Kidney (tissue), 22 donors: ENCODE measurements at places on chromosomes 2 and 18. TPM values are rescaled to one million over a fixed set of nuclear protein-coding genes. Genes with fewer than 3 reads are reported as not detected.

DNA sequence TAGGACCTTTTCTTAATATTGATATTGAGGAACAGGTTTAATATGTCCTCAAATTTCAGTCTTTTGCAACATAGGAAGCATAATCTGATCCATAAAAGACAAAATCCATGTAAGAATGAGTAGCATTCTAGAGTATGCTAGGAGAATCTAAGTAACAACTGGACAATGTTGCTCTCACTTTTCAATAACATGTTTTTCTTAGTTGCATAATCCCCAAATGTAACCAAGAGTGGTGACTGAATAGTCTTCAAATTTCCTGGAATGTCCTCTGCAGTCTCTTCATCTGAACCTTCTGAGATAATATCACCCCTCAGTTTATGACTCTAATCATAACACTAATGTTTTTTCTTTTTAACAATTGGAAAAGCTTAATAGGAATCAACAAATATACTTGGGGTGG, 110.0 kb upstream of the ZEB2 start:
- no peak for DNase-seq

DNA sequence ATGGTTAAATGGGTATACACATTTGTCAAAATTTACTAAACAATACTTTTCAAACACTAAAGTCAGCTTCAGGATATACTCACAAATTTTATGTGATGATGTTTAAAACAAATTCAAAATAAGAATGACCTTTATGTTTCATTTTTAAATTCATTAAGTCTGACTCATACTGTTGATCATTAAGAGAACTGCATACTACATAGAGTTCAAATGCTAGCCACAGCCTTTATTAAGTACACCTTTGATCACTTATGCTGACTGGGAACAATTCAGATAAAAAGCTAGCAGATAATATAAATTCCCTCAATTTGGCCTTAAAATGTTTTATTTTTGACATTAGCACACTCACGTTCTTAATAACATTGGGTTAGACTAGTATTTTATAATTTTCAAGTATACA, 14.1 kb downstream of the LMAN1 start:
- DNase-seq, result no peak

DNA sequence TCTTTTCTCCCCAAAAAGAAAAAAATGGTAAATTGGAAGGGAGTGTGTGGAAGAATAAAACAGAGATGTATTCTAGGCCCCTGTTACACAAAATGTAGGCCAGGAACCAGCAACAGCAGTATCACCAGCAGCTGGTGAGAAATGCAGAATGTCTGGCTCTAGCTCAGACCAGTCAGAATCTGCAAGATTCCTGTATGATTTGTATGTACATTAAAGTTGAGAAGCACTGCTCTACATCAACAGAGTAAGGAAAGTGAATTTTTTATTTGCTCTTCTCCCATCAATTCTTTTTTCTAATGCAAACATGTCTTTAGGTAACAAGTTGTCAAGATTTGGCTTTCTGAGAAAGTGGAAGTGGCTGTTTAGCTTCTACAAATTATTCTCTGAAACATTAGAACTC, 235.4 kb upstream of the FANCL start:
- DNase-seq, result no peak

DNA sequence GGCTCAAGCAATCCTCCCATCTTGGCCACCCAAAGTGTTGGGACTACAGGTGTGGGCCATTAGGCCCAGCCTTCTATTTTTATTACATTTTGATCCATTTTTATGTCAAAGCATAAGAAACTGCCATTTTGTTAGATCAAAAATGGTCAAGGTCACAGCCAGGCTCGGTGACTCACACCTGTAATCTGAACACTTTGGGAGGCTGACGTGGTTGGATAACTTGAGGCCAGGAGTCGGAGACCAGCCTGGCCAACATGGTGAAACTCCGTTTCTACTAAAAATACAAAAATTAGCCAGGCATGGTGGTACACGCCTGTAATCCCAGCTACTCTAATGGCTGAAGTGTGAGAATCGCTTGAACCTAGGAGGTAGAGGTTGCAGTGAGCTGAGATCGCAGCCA, 49.2 kb downstream of the EEF1B2 start:
- DNase-seq, result no peak

GRCh38 chr2:11703700-11704099, 33.7 kb upstream of the NTSR2 start:
- no peak for DNase-seq

Gene FLACC1
- polyA plus RNA-seq, result not detected

DNA sequence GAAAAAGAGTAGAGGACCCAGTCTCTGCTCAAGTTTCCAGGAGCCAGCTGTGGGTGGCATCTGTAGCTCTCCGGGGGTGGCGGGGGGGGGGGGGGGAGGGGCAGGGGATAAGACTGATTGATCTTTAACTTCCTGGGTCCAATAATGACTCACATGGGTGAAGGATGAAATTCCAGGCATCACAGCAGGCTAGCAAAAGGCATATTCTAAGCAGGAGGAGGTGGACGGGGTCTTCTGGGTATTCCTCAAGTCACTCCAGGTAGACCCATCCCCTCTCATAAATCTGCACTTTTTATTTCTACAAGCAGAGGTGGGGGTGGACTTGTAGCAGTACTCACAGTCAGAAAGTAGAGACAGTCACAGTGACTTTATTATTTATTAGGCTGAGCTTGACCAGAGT, 85.5 kb upstream of the TMEM247 start:
- DNase-seq, result no peak

Gene GALR1
- polyA plus RNA-seq, result not detected

GRCh38 chr2:189580658-189581353, at the start of gene SLC40A1:
TSS of gene SLC40A1 (minus strand) at chr2:189580786. CDS start at chr2:189580460, 326 bp downstream.
- peak; percentile 95 for DNase-seq

Gene RAD51AP2
- not detected for polyA plus RNA-seq

Gene BOLL
- polyA plus RNA-seq, result not detected

DNA sequence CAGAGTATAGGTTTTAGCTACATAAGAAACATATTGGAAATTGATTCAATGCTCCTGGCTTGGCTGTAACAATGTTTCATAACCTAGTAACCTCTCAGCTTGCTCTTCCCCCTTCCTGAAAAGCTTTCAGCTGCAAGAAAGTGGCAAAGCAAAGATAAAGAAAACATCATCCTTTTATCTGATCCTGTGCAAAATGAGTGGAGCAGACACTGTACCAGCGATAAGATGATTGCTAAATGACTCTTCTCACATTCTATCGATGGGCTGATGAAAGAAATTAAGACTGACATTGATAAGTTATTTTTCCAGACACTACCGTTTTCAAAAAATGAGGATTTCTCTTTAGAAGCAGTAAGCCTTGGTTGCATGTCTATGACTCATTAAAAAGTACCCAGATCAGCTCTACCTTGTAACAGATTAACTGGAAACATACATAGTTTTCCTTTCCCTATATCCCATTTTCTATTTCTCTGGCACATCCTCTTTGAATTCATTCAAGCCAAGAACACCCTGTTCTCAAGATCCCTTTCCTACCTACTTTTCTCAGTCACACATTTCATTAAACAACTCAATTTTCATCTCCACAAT, 87.1 kb upstream of the LYPD1 start:
- DNase-seq, result no peak

- no peak for DNase-seq
Observed at GRCh38 chr2:234050455-234051135, at the start of gene SPP2. TSS of gene SPP2 (plus strand) at chr2:234050702. CDS start at chr2:234050787, 85 bp downstream.

- DNase-seq, result no peak
Observed at GRCh38 chr2:4782647-4783046, 909.5 kb upstream of the SOX11 start.

Gene ZSWIM2
- polyA plus RNA-seq, result not detected

GRCh38 chr2:203453858-203454451, 81.1 kb downstream of the RAPH1 start:
- peak; percentile 71 for DNase-seq

GRCh38 chr2:59490994-59491393, 1062.5 kb downstream of the BCL11A start:
- no peak for DNase-seq

GRCh38 chr18:48975817-48976649, 25.3 kb upstream of the SMAD7 start:
- peak; percentile 83 for DNase-seq

Gene STON1
- polyA plus RNA-seq, result 5.8 TPM

Gene MBD2
- 79.1 TPM for polyA plus RNA-seq

GRCh38 chr2:69998761-69999160, 37.3 kb upstream of the ASPRV1 start:
- no peak for DNase-seq

DNA sequence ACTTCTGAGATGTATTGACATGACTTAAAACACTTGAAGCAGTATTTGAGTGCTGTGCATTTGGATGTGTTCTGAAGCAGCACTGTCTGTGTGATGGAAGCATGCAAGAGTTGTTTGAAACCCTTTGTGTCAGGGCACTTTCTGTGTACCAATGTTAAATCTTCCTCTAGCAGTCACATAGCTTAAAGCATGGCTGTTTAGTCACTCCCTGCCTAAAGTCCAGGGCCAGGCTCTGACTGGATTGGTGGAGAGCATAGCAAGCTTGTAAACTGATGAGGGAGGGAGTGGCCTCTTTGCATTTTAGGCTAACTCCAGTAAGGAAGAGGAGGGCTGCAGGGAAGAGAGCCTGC, 73.5 kb downstream of the MYO1B start:
- peak; percentile 43 for DNase-seq

- no peak for DNase-seq
Observed at GRCh38 chr18:40949114-40949950, 1005.7 kb upstream of the PIK3C3 start.

DNA sequence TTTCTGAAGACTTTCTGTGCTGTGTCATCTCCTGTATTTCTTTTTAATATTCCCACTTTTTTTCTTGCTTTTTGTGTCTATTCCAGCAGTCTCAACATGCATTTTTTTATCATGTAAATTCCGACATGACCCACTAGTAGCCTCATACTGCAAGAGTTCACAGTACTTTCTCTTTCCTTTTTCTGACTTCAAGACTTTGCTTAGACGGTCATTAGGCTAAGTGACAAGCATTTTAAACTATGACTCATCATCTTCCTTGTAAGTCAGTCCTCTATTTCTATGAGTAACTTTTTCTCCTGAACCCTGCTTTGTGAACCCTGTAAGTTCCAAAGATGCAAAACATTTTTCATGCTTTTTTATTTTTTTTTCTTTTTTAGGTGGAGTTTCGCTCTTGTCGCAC, 381.2 kb downstream of the TXNL1 start:
- no peak for DNase-seq

Gene ZNF2
- 2.5 TPM for polyA plus RNA-seq

DNA sequence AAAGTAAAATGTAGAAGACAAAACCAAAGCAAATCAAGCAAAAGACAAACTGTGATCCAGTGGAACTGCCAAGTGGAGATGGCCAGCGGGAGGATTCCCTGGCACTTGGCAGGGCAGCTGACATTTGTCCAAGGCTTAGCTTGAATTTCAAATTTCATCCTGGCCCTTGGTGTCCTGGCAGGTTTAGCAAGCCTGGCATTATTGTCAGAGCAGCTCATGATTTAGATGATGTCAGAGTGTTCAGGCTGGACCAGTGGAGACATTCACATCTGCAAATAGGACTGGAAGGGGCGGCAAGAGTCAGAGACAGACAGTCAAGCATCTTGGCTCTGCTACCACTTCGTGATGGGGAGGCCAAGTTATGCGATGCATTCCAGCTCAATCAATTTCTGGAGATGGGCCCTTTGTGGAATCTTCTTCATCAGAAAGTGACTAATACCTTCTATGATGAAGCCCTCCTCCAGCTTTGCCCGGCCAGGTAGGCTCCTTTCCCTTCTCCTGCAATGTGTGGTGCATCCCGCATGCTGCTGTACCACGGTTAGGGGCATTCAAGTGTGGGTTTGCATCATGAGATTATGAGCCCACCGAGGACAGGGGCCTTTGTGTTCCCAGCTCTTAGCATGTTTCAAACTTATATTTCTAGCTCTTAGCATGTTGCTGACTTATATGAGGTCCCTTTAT, 199.7 kb downstream of the ANKRD30B start:
- no peak for DNase-seq

Gene ZNG1B
- 32.7 TPM for polyA plus RNA-seq

GRCh38 chr18:8333961-8334360, 275.3 kb upstream of the RAB12 start:
- DNase-seq, result no peak

- DNase-seq, result no peak
Observed at GRCh38 chr2:84873350-84873749, 7.5 kb downstream of the TRABD2A start.

Gene PRKAG3
- polyA plus RNA-seq, result not detected

Gene NBAS
- polyA plus RNA-seq, result 40.8 TPM

Gene GCKR
- not detected for polyA plus RNA-seq

GRCh38 chr2:73997813-73998212, 13.1 kb downstream of the TET3 start:
- DNase-seq, result no peak

- peak; percentile 93 for DNase-seq
Observed at GRCh38 chr18:35355140-35355618, 11.0 kb upstream of the ZNF24 start.

DNA sequence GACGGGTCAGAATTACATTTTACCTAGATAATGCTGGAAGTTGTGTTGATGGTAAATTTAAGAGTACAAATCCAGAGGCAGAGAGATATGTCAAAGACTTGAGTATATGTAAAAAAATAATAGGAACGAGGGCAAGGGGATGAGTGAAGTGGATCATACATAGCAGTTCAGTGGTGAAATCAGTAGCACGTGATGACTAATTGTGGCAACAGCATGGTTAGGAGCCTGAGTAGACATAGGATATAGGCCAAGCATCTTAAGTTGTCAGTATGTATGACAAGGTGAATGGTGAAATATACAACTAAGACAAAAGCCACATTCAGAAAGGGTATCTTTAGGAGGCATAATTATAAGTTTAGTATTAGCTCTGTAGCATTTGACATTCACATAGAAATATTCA, 826.5 kb upstream of the PIK3C3 start:
- no peak for DNase-seq

Gene VIT
- 0.15 TPM for polyA plus RNA-seq

Gene HOXD1
- 4.3 TPM for polyA plus RNA-seq

Gene ZNF396
- 4.7 TPM for polyA plus RNA-seq

Gene TGFA
- polyA plus RNA-seq, result 8.3 TPM
